ENCODE measurements at places on chromosomes 3 and 15. TPM values are rescaled to one million over a fixed set of nuclear protein-coding genes. Genes with fewer than 3 reads are reported as not detected.

DNA sequence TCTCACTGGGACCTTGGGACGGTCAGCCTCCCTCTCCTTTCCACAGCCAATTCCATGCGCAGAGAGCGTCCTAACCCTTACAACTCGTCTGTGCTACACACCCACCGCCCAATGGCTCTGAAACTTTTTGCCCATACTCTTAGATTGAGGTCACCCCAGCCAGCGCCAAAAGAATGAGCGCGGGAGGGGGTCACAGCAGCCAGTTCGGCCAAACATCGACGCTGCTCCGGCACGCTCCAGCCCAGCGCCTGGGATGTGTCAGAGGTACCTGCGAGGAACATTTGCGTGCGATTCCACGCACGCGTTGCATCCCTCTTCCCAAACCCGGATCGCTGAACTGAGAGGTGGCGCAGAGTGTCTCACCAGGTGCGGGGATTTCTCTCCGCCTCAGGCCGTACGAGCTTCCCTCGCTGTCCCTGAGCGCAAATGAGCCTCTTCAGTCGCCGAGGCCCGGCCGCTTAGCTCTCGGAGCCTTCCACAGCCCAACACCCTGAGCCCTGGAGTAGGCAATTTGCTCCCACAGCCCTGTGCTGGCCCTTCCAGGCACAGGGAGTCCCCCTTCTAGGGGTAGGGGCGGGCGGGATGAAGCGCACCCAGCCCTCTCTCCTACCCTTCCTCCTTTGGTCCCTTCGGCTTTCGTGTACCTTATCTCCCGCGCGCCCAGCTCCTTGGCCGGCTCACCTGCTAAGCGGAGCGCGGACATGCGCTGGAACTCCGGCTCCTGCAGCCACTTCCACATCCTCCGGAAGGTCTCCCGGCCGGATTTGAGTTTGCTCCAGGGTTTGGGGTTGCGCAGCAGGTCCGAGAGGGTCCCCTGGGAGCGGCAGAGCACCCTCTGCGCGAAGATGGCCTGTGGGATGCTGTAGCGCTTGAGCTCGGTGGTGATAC, 1.8 kb downstream of the ONECUT1 start:
- no peak for DNase-seq
- no peak overlapping the region for H3K4me3 ChIP-seq
- no peaks in the 10 kb centered on the region for H3K36me3 ChIP-seq
- peaks cover 2% of the 10 kb centered on the region for H3K4me1 ChIP-seq
- no peaks in the 10 kb centered on the region for H3K27me3 ChIP-seq

- no peak overlapping the region for H3K27ac ChIP-seq
- no peaks in the 10 kb centered on the region for H3K27me3 ChIP-seq
These were observed 578.4 kb downstream of the ZIC1 start for GRCh38 chr3:147987549-147987948.

The SPESP1 gene
- total RNA-seq, result not detected

GRCh38 chr3:43296565-43296964, 10.2 kb downstream of the SNRK start:
- DNase-seq, result no peak
- H3K36me3 ChIP-seq, result no peaks in the 10 kb centered on the region
- no peak overlapping the region for H3K27ac ChIP-seq
- H3K27me3 ChIP-seq, result no peaks in the 10 kb centered on the region
- peaks cover 5% of the 10 kb centered on the region for H3K4me1 ChIP-seq

DNA sequence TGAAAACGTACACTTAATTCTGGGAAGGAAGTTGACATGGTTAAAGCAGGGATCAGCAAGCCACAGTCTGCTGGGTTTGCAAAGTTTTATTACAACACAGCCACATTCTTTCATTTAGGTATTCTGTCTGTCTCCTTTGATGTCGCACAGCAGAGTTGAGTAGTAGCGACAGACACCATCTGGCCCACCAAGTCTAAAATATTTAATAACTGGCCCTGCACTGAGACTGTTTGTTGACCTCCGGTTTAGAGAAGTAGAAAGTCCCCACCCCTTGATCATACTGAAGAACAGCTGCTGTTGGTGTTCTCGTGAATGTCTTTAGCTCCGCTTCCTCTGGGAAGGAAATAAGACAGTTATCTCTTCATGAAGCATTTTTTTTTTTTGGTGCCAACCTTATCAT, 66.2 kb downstream of the MCTP2 start:
- H3K36me3 ChIP-seq, result no peaks in the 10 kb centered on the region
- no peak for DNase-seq
- no peaks in the 10 kb centered on the region for H3K27me3 ChIP-seq
- H3K4me1 ChIP-seq, result no peaks in the 10 kb centered on the region
- H3K4me3 ChIP-seq, result no peak overlapping the region
- no peak overlapping the region for H3K27ac ChIP-seq

The RBP2 gene
- total RNA-seq, result not detected

The STARD5 gene
- total RNA-seq, result 4.0 TPM

DNA sequence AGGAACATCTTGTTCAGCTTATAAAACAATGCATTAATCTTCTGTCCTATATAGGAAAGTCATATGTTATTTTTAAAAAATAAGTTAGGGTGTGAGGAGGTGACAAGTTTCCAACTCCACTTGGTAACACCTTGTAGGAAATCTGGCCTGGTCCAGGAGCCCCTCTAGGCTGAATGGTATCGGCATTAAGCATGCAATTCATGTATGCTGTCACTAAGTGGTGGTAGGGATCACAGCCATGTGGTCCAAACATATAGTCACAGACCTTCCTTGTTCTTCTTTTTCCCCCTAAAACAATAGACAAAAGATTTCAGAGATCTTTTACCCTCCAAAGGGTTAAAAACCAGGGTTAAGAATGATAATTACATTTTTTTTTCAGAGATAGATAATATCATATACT, 4.2 kb upstream of the APBA2 start:
- H3K4me1 ChIP-seq, result no peaks in the 10 kb centered on the region
- H3K36me3 ChIP-seq, result no peaks in the 10 kb centered on the region
- no peak overlapping the region for H3K4me3 ChIP-seq
- H3K27me3 ChIP-seq, result no peaks in the 10 kb centered on the region

- no peak overlapping the region for H3K4me3 ChIP-seq
- no peak for DNase-seq
- H3K27ac ChIP-seq, result no peak overlapping the region
- no peaks in the 10 kb centered on the region for H3K36me3 ChIP-seq
- peaks cover 17% of the 10 kb centered on the region for H3K4me1 ChIP-seq
- H3K27me3 ChIP-seq, result no peaks in the 10 kb centered on the region
These were observed 3.2 kb upstream of the ADAM10 start for GRCh38 chr15:58752716-58753115.

DNA sequence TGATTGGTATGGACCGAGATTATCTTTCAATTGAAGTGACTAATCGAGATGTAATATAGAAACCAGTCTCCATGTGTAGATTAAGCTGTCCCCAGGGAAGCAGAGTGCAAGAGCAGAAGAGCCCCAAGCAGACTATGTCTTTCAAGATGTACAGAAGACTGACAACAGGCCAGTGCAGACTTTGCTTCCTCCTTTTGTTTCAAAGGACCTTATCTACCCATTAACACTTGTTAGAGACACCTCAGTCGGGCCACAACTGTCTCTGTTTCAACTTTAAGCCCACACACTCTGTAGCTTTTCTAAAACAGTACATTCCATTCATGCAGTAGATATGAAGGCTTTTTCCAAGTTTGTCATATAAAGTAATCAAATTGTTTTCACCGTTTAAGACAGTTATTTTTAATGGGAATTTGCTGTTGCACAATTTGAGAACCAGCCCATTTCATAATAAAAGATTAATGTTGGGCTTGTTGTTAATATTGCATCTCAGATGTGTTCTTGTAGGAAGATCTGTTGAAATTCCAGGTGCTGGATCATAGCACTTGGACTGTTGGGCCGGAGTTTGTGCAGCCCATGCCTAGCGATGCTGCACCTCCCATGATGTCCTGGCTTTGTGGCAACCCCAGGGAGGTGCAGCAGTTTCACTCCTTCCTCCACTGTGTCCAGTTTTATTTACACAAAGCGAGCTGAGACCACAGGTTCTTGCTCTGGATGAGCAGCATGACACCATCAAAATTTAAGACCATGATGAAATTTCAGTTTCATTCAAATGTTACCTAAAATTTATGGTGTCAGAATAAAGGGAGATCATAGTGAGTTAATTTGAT, 12.4 kb downstream of the GORASP1 start:
- H3K36me3 ChIP-seq, result peaks cover 2% of the 10 kb centered on the region
- no peaks in the 10 kb centered on the region for H3K4me1 ChIP-seq
- DNase-seq, result no peak
- H3K4me3 ChIP-seq, result no peak overlapping the region
- no peak overlapping the region for H3K27ac ChIP-seq

The GOLGA6D gene
- 0.12 TPM for total RNA-seq

The FAM174B gene
- 0.30 TPM for total RNA-seq

All from HCT116 (cell line).